Sciatic nerve (tissue), 2 donors: ENCODE measurements at places on chromosomes 6 and 20.

- DNase-seq = no peak
Measured at GRCh38 chr20:11716239-11716944, 201.3 kb upstream of the BTBD3 start.

GRCh38 chr20:54110041-54110440 is 39.6 kb upstream of the BCAS1 start:
- DNase-seq = no peak

DNA sequence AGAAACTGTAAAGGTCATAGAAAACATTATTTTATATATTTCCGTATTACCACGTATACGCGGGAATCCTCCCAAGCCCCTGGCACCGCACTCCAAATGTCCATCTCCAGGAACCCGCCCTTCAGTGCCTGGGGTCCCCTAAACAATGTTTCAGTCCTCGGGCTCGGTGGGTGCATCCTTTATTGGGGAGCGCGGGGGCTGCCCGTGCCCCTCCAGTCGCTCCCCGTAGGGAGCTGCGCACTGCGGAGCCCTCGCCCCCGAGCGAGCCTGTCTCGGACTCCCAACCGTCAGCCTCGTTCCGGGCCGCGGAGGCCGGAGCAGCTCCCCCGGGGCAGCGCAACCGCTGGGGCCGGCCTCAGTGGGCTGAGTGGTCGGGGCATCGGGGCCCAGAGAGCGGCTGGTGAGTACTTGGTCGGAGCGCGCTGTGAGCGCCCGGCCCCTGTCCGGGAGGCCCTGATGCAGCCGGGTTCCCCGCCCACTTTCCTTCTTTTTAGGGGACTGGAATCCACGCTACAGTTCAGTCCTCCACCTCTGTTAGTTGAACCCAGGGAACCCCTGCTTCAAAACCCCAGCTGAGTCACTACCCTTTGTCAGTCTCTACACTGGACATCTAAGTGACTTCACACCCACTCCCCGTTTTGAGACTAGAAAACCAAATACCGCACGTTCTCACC is at the start of gene DNAH8:
Gene DNAH8 (plus strand): TSS at position 296 of the 674 bp plus-strand sequence. CDS start 7,499 bp downstream, outside the sequence.
- DNase-seq = no peak

DNA sequence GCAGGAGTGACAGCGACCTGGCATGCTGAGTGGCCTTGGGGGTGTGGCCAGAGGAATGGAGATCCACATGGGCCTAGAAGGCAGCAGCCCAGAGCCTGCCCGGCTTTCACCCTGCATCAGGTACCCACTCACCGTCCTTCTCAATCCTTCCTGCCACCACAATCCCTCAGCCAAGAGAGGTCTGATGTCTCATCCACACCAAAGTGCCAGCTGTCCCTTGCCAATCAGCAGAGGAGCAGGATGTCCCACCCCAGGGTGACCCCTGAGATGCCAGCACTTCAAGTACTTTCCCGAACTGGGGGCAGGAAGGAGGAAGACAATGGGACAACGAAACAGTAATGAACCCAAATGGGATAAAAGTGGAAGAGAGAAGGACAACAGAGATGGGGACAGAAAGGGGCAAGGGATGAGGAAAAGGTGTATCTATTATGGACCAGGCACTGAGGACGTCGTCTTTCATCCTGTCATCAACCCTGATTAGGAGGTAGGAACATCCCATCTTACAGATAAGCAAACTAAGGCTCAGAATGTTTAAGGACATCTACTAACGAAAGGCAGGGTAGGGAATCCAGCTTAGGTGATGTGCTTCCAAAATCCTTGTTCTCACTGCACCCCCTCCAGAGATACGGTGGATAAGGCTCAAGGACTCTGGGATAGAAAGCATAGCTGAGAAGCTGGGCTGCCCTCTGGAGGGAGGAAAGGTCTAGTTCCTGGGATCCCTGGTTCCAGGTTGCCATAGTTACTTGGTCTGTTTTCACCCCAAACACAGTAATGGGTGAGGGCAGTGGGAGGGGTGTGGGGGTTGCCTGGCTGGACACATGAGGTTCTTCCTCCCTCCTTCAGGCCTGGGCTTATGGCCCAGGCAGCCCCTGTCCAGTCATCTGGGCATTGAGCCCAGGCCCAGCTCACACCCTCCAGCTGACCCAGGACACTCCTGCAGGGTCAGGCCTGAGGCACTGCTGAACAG is 4.5 kb upstream of the TNXB start:
- peak; percentile 90 for DNase-seq

DNA sequence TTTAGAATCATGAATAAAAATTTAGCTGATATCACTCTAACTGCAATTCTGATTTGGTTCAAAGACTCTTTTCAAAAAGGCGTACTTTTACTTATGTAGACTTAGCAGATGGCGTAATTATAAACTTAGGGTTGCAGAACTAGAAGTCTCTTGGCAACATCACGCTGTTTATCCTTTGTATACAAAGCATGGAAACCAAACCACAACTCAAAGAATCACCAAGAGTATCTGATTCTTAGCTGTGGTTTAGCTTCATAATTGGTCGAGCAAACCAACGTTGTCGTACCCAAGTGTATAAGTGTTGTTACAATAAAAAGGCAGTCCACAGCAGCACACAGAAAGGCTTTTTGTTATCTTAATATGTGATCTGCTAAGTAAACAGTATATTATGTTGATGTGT is 18.2 kb downstream of the STMND1 start:
- DNase-seq = no peak

- DNase-seq = no peak
Measured at GRCh38 chr6:46410334-46410953, 80.8 kb downstream of the RCAN2 start.

- DNase-seq = no peak
Measured at GRCh38 chr6:100573166-100573565, 108.4 kb upstream of the SIM1 start.

DNA sequence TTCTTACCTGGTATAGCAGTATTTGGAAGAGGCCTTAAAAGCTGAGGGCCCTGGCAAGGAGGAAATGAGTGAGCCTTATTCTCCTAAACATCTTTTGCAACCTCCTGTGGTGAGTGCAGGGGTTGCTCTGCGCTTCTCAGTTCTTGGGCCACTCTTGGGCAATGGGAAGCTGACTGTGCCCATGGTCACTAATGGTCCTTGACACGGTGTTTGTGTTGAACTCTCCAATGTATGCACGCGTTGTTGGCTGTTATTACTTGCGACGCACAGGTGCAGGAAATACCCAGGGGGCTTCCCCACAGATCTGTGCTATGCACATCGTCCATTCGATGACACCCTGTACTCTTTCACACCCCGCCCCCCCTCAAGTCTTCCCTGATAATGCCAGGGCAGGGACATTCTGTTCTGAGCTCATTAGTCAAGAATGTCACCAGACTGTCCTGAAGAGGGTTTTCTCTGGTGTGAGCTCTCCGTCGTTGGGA is 79.7 kb downstream of the EDN1 start:
- DNase-seq = no peak

DNA sequence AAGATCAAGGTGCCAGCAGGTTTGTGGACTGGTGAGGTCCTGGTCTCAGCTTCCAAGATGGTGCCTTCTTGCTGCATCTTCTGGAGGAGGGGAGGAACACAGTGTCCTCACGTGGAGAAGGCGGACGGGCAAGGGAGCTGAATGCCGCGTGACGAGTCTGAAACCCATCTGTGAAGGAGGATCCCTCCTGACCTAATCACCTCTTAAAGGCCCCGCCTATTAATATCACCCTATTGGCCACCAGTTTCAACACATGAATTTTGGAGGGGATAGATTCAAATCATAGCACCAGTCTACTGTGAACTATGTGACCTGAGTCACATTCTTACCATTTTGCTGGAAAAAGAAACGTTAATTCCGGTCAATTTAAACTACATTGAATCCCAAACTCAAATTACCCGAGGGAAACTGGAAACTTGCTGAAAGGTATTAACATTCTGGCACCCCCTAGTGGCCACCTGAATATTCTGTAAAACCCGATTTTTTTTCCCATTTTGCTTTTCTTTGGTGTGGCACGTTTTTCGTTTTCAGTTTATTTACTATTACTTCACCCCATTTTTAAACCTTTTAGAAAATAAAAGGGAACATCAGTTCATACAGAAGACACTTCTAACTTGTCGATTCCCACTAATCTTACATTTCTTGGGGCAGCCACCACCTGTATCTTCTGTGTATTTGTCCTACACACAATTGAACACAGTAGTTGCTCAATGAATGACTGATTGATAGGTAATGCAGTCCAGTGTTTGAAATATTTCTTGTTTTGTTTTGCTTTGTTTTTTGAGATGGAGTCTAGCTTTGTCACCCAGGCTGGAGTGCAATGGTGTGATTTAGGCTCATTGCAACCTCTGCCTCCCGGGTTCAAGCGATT is 17.9 kb upstream of the CCDC170 start:
- no peak for DNase-seq

GRCh38 chr6:107665382-107665781 is 158.7 kb downstream of the SCML4 start:
- DNase-seq = no peak

DNA sequence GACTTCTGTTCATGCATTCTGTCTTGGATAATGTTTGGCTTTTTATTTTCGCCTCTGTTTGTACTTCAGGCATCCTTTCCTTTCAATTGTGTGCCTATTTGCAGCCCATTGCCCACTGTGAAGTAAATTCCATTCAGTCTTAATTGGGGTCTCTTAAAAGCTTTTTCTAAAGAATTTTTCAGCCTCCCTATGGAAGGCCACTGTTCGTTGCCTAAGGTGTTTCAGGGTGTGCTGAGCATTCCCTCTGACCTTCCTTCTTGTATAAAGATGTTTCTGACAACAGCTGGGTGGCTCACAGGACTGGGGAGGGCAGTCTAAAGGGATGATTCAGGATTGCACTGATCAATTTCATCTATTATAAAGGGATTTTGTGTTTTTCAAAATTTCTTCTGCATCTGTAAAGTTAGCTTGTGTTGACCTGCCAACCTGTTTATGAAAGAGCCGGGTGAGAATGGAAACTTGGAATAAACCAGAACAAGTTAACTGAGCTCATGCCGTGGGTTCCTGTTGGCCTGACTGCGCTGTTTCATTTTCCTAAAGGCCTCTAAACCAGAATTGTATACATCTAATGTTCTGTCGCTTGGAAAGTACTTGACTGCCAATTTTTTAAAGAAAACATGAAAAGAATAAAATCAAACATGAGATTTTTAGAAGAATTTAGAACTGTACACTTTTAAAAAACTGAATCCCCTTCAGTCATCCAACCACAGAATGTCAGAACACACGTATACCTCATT is 14.3 kb downstream of the PHACTR2 start:
- DNase-seq = no peak

GRCh38 chr20:42100137-42100704 is 482.0 kb upstream of the CHD6 start:
- DNase-seq = no peak

GRCh38 chr6:137680705-137681346 is 186.2 kb upstream of the TNFAIP3 start:
- DNase-seq = no peak

DNA sequence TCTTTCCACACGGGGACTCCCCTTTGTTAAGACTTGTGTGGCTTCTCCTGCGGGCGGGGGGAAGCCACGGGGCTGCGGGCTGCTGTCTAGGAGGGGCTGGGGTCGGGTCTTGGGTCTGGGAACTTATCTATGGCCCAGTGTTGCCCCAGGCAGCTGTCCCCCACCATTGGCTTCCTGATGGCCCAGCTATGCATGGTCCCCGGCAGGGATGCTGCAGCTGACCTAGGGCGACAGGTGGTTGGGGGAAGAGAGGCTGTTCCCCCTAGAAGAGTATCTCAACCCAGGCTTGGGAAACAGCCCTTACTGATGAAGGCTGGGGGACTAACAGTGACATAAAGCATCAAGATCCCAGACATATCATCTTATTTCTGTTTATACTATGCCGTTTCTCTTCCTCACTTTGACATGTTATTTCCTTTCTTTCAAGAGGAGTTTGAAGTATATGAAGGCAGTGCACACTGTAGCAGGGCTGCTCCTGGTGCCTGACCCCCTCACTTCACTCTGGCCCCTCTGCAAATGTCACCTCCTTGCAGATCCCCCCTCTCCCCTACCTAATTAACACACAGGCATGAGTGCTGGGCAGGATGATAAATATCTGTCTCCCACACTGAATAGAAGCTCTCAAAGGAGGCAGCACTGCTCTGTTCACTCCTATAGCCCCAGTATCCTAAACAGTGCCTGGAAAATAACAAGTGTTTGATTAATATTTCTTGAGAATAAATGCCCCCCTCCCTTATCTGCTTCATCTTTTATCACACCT is 87.0 kb downstream of the HIVEP2 start:
- DNase-seq = no peak

DNA sequence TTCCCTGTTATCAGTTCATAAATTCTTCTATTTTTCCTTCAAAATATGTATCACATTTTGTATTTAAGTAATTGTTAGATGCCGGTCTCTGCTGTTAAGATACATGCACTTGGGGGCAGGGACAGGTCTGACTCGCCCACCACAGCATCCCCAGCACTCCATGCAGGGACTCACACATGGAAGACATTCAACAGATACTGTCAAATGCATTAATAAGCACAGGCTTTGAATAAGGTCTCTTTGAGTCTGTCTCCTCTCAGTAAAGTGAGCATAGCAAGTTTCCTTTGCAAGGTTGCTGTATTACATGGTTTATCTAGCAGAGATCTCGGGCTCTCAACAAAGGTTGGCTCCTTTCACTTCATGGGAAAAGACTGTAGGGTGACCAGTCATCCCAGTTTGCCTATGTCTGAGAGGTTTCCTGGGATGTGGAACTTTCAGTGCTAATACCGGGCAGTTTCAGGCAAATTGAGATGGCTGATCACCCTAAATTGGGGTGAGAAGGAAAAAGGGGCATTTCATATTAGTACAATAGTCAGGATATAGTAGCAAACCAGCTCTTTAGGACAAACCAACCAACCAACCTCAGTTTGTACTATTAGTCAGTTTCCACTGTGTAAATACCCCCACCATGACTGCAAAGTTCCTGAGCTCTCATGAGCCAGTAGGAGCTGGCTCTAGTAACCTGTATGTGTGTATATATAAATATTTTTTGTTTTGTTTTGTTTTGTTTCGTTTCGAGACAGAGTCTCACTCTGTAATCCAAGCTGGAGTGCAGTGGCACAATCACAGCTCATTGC is 15.0 kb downstream of the JPH2 start:
- DNase-seq = no peak
